ENCODE measurements at places on chromosomes 6 and 20. TPM values are rescaled to one million over a fixed set of nuclear protein-coding genes. Genes with fewer than 3 reads are reported as not detected.

- peak; percentile 46 for DNase-seq
- H3K27me3 ChIP-seq = no peaks in the 10 kb centered on the region
- H3K4me3 ChIP-seq = no peak overlapping the region
- no peaks in the 10 kb centered on the region for H3K4me1 ChIP-seq
Observed at GRCh38 chr6:133208183-133208755, 32.9 kb upstream of the EYA4 start.

DNA sequence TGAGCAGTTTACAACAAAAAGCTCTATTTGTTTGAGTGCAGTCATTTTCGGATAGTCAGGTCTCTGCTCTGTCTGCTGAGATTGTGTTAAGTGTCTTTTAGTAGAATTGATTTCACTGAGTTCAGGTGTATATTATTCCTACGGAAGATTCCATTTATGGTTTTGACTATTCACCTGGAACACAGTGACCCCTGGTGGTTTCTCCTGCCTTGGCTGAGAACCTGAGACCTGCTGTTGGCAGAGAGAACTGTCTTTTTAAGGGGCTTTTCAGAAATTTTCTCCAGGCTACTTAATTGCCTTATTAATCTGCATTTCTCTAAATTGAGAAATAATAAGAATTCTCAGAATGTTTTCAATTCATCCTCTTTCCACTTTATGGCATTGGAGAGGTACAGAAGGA is 508.0 kb downstream of the TBC1D32 start:
- no peaks in the 10 kb centered on the region for H3K27me3 ChIP-seq
- no peak for DNase-seq
- no peaks in the 10 kb centered on the region for H3K36me3 ChIP-seq
- no peak overlapping the region for H3K27ac ChIP-seq
- H3K4me1 ChIP-seq = no peaks in the 10 kb centered on the region

- H3K4me3 ChIP-seq = peak overlapping the region; percentile 69
- peaks cover 11% of the 10 kb centered on the region for H3K4me1 ChIP-seq
- H3K27me3 ChIP-seq = no peaks in the 10 kb centered on the region
Observed at GRCh38 chr6:26158581-26159356, 71.5 kb downstream of the HFE start.

DNA sequence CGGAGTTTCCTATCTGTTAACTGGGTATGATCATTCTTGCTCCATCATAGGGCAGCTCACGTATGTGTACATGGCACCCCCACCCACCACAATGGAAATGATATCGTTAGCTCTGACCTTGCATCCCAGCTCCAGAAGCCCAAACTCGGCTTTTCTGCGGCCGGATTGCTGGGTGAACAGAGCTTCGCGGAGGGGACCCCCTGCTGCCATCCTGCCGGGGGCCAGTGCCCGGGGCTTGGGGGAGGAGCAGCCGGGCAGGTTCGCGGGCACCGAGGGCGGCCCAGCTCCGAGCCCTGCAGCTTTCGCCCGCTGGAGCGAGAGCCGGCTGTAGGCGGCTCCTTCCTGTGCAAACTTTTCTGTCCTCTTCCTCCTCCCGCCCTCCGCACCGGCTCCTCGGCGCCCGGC is 24.9 kb upstream of the FUCA2 start:
- peak; percentile 24 for DNase-seq
- H3K27me3 ChIP-seq = no peaks in the 10 kb centered on the region
- peak overlapping the region; percentile 54 for H3K4me3 ChIP-seq
- H3K4me1 ChIP-seq = peaks cover 4% of the 10 kb centered on the region

The ZNF391 gene
- 6.0 TPM for total RNA-seq

Data from astrocyte (in vitro differentiated cells and primary cell).